ENCODE measurements at places on chromosomes 2 and 18.

DNA sequence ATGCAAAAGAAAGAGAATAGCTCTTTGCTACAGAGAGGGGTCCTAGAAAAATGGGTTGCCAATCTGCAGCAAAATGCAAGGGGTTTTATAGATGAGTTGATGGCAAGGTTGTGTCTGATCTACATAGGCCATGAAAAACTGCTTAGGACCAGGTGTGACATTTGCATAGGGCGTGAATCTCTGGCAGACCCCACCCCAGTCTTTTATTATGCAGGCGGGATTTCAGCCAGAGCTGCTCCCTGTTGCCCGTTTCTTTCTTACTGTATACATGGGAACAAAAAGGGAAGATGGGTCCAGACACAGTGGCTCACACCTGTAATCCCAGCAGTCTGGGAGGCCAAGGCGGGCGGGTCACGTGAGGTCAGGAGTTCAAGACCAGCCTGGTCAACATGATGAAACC is 286.4 kb upstream of the LRRTM4 start:
- no peak for DNase-seq

DNA sequence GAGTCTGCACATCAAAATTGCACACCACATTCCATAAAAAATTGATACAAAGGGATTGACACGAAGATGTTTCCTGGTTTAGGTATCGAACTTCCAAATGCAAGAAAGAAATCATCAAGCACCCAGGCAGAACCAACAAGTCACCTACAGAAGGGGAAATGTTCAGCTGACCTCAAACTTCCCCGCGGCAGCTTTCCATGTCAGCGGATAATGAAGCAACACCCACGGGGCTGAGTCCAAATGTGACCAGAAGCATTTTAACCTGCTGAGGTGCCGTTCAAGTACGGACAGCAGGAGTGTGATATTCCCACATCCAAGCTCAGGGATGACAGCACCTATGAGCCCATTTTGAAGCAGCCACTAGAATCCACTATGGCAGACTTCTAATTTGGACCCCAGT is 124.9 kb downstream of the GALNT14 start:
- DNase-seq: no peak

GRCh38 chr2:120476141-120476540 is 130.2 kb downstream of the INHBB start:
- no peak for DNase-seq

- DNase-seq: no peak
Measured at GRCh38 chr2:38123911-38124310, 48.0 kb upstream of the CYP1B1 start.

- DNase-seq: no peak
Measured at GRCh38 chr2:170743530-170744239, 26.5 kb upstream of the ERICH2 start.

DNA sequence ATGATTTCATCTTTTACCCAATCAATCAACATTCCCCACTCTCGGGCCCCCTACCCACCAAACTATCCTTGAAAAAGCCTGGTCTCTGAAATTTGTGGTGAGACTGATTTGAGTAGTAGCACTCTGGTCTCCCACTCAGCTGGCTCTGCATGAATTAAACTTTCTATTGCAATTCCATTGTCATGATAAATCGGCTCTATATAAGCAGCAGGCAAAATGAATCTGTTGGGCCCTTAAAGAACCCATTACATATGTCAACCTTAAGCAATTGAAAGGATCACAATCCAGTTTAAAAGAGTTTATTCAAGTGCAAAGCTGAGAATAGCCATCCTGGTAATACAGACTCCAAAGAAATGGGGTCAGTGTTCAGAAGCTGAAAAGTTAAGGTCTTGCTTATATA is 68.2 kb downstream of the NEURL3 start:
- no peak for DNase-seq

Measured in stimulated activated CD4-positive, alpha-beta T cell treated with anti-CD3 and anti-CD28 coated beads, TNF-alpha, amount 100 ng/mL, for 48 hours (primary cell).